ENCODE measurements at places on chromosomes 7 and 10. TPM values are rescaled to one million over a fixed set of nuclear protein-coding genes. Genes with fewer than 3 reads are reported as not detected.

DNA sequence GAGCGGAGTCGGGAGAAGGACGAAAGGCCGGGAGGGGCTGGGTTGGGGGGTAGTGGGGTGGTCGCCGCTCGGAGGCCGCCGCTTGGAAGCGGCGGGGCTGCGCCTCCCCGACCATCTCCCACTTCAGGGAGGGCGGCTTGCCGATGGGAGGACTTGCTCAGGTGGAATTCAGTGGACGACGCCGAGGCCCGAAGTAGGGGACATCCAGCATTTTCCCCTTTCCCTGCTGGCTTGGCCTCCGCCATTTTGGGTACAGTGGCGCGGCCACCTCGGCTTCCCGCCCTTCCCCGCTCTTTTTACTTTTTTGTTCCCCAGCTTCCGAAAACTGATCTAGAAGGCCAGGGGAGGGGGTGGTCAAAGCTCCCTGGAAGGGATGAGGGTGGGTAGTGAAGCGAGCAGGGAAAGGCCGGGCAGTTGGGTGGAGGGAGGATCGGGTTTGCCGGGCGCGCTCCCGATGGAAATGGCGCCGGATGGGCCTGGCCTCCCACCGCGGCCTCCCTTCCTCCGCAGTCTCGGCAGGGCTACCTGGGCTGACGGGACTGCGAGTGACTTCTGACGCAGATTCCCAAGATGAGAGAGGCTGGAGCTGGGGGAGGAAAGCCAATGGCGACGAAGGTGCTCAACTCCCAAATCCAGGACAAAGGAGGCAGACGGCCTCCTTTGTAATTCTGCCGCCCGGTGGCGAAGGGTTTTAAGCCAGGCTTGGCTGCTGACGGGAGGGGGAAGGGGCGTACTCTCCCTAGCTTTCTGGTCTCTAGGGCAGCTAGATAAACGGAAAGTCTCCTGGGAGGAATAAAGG lies at the start of gene PBLD:
TSS of gene PBLD (minus strand) at position 670 of the 799 bp plus-strand sequence. CDS start 26,084 bp downstream, outside the sequence.
- DNase-seq: peak; percentile 83

DNA sequence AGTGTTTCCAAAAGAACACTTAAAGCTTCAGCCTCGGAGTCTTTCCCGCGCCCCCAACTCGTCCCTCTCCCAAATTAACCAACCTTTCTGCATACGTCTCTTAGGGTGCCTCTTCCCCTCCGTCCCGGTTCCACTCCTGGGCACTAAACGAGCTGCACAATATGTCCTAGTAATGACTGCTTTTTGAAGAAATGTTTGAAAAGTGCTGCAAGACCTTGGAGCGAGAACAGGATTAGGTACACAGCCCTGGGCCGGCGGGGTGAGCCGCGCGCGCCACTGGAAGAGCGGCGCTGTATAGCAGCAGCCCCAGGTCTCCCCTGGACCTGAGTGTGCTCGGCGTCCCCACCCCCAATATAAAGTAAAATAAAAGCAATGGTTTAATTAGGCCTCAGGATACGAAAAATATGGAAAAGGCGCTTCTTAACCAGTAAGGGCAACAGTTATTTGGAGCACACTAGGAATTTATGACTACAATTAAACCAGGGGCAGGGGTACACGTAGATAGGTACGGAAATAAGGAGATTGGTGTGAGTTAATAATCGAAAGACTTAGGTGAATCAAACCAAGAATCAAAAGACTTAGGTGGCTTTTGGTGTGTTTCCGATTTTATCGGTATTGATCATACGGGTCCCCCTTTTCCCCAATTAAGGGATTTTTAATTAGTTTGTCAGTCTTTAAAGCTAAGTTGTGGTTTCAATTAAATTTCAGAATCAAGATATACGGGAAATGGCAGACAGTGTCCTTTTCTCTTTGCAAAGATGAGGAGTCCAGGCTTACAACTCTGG lies 1.9 kb downstream of the TET1 start:
- no peak for DNase-seq

GRCh38 chr7:109986701-109987100 lies 1104.2 kb upstream of the LRRN3 start:
- DNase-seq: no peak

- DNase-seq: no peak
These were observed 2.9 kb downstream of the ELFN1 start for GRCh38 chr7:1672851-1673486.

- DNase-seq: no peak
These were observed 12.2 kb upstream of the PPIF start for GRCh38 chr10:79335094-79335469.

DNA sequence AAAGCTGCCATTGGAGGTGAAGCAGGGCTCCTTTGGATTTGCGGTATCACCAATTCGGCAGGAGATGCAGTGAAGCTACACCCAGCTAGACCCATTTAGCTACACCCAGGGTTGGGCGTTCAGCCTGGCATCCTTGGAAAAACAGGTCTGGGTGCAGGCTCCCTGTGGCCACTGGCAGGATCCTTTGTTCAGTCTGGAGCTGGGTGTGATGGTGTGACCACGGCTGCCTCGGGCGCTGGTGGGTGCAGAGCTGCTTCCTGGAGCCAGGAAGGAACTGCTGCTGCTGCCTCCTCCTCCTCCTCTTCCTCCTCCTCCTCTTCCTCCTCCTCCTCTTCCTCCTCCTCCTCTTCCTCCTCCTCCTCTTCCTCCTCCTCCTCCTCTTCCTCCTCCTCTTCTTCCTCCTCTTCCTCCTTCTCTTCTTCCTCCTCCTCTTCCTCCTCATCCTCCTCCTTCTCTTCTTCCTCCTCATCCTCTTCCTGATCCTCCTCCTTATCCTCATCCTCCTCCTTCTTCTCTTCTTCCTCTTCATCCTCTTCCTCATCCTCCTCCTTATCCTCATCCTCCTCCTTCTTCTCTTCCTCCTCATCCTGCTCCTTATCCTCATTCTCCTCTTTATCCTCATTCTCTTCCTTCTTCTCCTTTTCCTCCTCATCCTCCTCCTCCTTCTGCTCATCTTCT lies 84.0 kb downstream of the GRK5 start:
- DNase-seq: no peak

The SMURF1 gene
- total RNA-seq: 16.0 TPM

DNA sequence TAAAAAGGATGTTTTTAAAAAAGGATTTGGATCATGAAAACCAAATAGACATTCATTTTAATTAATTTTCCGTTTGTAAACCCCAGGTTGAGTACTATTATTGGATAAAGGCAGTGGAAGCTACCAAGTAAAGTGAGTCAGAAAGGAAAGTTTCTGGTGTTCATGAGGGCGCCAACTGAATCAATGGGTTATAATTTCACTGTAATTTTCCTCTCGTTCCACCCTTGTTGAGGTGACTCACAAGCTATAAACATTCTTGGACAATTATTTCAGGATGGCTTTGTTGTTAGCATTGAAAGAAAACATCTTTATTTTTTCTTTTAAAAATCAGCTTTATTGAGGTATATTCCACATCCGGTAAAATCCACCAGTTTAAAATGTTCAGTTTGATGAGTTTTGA lies 5.1 kb upstream of the FAM133B start:
- DNase-seq: no peak

The SBDS gene
- total RNA-seq: 94.1 TPM

The SUN1 gene
- 211 TPM for total RNA-seq

The BLOC1S2 gene
- total RNA-seq: 68.8 TPM

- no peak for DNase-seq
These were observed 211.8 kb upstream of the PPP2R2D start for GRCh38 chr10:131689016-131689415.

The FXYD4 gene
- not detected for total RNA-seq

The PRR15 gene
- total RNA-seq: 2.4 TPM

GRCh38 chr7:44638611-44639557 lies 32.5 kb downstream of the OGDH start:
- peak; percentile 75 for DNase-seq

The AOC1 gene
- total RNA-seq: not detected

DNA sequence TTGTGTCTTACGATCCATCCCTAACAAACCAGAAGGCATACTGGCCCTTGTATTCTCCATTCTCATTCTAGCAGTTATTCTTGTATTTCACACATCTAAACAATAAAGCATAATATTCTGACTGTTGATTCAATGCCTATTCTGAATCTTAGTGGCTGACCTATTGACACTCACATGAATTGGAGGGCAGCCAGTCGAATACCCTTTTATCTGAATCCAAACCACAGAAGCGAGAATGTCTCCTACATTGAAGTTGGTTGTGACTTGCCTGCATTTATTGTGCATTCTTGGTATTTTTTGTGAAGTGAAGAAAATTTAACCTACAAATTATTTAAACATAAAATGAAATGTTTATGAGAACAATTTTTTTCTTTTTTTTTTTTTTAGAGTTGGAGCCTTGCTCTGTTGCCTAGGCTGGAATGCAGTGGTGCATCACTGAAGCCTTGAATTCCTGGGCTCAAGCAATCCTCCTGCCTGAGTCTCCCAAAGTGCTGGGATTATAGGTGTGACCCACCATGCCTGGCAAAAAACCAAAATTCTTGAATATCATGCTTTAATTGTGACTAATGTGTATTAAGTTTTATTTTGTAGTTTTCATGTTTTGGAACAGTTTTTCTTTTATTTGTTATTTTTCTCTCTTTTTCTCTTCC lies 22.7 kb downstream of the EXOC4 start:
- peak; percentile 37 for DNase-seq

GRCh38 chr7:77655356-77655755 lies 40.9 kb upstream of the RSBN1L start:
- DNase-seq: no peak

Data from fibroblast of the aortic adventitia (primary cell).